ENCODE measurements at places on chromosomes 2 and 18.

- DNase-seq: no peak
These were observed 135.8 kb upstream of the DSEL start for GRCh38 chr18:67652288-67652687.

DNA sequence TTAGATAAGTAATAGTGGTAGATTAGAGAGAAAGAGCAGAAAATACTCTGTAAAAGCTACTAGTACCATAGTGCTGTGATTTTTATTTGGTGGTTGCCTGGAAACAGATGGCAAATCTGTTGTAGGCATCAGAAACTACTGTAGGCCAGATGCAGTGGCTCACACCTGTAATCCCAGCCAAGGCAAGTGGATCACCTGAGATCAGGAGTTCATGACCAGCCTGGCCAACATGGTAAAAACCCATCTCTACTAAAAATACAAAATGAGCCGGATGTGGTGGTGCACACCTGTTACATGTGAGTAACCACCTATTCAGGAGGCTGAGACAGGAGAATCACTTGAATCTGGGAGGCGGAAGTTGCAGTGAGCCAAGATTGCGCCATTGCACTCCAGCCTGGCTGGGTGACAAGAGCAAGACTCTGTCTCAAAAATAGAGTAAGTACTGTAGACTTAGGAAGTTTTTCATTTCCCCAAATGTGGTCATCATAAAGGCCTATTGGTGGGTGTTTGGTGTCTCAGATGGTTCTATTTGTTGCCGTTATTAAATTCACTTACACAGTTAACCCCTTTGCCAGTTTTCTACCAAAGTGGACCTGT, 79.6 kb downstream of the SPTBN1 start:
- no peak for DNase-seq

GRCh38 chr2:217791551-217791950, 211.2 kb downstream of the TNS1 start:
- DNase-seq: no peak

DNA sequence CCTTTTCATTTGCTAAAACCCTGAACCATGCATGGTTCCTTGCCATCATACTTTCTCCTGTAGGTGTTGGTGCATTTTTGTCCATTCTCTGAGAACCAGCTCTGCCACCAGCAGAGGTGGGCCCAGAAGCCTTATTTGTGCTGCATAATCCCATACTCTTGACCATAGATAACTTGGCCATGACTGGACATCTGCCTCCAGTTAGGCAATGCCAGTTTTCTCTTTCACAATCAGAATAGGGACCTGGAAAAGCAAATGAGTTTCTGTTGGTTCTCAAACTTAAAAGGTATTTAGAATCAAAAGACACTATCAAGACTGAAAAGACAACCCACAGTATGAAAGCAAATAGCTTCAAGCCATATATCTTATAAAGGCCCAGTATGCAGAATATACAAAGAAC, 167.3 kb downstream of the MAIP1 start:
- DNase-seq: no peak

GRCh38 chr18:49756135-49756534, 57.2 kb downstream of the ACAA2 start:
- DNase-seq: no peak

- DNase-seq: no peak
These were observed 2.6 kb downstream of the TMEM131 start for GRCh38 chr2:97992836-97993825.

GRCh38 chr2:37143974-37144373, 12.8 kb downstream of the EIF2AK2 start:
- no peak for DNase-seq

DNA sequence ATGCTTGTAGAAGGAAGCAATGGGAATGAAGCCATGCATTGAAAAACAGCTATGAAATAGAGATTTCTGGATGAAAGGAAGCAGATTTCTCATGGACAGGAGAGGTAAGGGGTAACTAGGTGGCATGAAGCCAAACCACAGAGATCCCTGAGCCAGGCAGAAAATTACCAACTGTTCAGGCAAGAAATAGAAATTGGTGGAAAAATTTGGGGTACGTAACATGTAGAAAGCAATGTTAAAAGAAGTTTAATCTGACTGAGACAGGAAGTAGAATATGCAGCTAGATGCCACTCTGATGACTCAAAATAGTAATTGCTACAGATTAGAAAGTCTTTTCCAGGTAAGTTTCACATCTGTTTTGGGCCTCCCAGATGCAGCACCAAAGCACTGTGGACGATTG, 928.5 kb upstream of the CELF4 start:
- DNase-seq: no peak

GRCh38 chr18:78159397-78159796, 820.2 kb upstream of the SALL3 start:
- DNase-seq: no peak

GRCh38 chr18:23968638-23969604, 45.6 kb upstream of the TTC39C start:
- no peak for DNase-seq

DNA sequence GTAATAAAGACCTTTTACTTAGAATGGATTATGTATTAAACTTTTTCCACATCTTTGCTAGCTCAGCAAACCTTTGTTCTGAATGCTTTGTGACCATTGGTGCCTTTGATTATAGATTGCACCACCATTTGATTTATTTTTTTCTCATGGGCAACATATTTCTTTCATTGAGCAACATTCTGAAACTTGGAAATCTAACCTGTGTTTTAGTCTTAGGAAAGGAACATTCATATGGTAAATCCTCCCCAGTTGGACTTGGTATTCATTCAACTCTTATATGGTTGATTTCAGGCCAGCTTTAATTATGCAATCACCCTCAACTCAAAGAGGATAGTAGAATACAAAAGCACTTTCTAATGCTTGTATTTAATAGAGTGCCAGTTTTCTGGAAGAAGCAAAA, 1077.9 kb upstream of the ZEB2 start:
- no peak for DNase-seq

DNA sequence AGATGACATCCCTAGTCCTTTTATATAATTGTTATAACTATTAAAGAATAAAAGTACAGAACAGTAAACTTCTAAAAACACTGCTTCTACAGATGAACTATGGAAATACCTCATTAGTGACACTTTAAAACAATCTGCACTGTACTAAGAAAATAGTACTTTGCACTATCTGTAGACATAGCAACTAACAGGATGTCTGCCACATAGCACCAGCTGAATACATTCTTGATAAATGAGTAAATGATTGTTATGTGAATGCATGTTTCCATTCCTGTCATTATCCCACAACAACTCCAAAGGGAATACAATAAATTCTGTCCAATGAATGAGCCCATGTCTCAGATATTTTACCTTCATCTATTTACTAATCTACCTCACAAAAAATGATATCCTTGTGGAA, 115.3 kb upstream of the SLC35G4 start:
- DNase-seq: no peak

DNA sequence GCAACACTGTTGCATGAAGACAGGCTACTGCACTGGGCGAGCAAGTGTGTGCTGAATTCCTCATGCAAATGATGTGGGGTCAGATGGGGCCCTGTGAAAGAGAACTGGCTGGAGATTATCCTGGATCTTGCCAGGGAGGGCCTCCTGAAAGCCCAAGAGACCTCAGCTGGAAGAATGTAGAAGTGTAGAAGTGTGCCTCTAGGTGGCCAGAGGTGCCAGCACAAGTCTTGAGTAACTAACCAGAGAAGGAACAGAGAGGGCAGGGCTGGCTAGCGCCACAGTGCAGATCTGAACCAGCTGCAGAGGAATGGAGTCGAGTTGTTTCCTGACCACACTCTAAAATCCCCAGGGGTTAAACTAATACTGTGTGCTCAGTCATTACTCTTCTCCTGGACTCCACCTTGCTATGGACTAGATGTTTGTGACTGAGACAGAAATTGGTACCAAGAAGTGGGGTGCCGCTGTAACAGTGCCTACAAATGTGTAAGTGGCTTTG, 399.3 kb downstream of the LRATD1 start:
- DNase-seq: no peak

GRCh38 chr2:218472988-218473387, 54.1 kb downstream of the VIL1 start:
- DNase-seq: no peak

- DNase-seq: no peak
These were observed 49.0 kb upstream of the BCL2L11 start for GRCh38 chr2:111071600-111072171.

GRCh38 chr2:108932736-108933332, 56.2 kb downstream of the EDAR start:
- DNase-seq: no peak

- DNase-seq: no peak
These were observed 153.3 kb downstream of the PKP4 start for GRCh38 chr2:158610059-158610458.

GRCh38 chr2:27282892-27283291, 663 bp downstream of the TRIM54 start:
- no peak for DNase-seq
